AG08396 (cell line): ENCODE measurements at places on chromosomes 6 and 20.
A peak's percentile ranks its signal among the peaks of the same experiment; 100 is the strongest.

GRCh38 chr6:137763886-137764285 lies 103.2 kb upstream of the TNFAIP3 start:
- DNase-seq, result no peak

DNA sequence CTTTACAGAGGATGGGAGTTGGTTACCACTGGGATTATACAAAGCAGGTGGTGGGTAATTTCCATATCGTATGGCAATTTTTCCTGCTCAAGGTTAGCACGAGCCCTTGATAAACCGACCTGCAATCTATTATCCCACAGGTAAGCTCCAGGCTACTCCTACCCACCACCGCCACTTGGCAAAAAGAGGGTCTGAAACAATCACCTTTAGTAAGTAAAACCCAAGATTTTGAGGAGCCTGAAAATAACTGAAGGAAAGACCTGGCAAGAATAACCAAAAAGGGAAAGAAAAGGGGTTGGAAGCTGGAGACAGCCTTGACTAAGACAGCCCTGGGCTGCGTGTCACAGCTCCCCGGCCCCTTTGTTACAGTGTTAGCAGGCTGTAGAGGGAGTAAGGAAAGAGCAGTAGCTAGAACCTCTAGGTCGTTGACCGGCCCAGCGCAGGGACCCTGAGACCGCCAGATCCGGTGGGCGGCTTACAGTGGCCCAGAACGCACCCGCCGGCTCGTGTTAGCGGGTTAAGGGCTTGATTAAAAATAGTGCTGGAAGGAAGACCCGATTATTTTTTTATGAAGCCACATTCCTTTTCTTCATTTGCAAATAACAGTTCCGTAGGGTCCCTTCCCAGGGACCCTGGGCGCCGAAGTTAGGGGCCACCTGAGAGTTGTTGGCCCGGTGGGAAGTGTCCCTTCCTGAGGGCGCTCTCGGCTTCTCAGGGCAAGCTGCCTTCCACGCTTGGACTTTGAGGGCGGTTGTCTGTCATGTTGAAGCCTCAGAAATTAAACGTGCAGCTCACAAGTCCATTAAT lies 30.5 kb downstream of the TFAP2B start:
- no peak for DNase-seq

DNA sequence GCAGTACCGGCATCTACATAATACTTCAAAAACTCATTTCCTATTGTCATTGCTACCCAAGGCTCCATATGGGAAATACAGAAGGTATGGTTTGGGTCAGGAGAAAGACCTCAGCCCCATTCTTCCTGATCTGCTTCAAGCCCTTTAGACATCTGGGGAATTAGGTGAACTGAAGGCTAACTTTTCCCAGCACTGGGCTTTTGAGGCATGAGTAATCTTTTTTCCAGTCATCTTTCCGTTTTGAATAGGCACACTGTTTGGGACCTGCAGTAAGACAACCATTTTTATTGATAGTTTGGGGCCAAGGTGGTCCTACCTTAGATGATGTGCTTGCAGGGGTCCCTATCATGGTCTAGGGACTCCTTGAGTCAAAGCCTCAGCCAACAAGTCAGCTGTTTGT lies 198.4 kb downstream of the HAO1 start:
- no peak for DNase-seq

GRCh38 chr6:121426686-121427085 lies 8.8 kb upstream of the GJA1 start:
- no peak for DNase-seq

- DNase-seq, result no peak
Observed at GRCh38 chr6:134938896-134939295, 11.0 kb downstream of the ALDH8A1 start.

DNA sequence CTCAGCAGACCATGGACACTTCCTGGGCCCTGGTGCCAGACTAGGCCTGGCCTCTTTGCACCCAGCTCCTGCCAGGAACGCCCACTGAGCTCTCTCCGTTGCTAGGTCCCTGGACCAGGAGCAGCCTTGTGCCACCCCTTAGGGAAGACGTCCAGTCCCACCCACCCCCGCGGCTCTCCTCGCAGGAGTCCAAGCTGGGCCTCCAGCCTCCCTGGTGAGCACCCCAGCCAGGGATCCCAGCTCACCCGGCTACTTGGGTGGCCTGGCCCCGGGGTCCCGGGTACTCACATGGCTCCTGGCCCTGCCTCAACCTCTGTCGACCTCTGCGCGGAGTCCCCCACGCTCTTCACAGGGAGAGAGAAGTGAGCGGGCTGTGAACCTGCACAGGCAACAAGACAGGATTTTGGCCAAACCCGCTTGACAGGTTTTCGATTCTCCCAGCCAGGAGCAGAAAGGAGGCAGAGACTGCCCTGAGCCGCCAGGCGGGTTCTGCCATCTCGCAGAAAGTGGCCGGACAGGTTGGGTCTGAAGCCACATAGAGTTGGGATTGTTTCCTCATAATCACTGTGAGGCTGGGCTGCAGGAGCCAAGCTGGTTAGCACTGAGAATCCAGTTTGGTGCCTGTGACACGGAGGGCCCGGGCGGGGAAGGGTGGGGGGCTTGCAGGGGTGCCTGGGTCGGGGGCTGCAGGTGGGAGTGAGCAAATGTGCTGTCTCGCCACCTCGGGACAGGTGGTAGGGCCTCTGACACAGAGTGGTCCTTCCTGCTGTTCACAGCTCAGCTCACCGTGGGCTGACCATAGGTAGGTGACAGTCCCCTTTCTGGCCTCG lies at the start of gene RBBP8NL:
Gene RBBP8NL, minus strand, starts transcription at position 368 of the 830 bp plus-strand sequence. CDS start 7,892 bp downstream, outside the sequence.
- no peak for DNase-seq

DNA sequence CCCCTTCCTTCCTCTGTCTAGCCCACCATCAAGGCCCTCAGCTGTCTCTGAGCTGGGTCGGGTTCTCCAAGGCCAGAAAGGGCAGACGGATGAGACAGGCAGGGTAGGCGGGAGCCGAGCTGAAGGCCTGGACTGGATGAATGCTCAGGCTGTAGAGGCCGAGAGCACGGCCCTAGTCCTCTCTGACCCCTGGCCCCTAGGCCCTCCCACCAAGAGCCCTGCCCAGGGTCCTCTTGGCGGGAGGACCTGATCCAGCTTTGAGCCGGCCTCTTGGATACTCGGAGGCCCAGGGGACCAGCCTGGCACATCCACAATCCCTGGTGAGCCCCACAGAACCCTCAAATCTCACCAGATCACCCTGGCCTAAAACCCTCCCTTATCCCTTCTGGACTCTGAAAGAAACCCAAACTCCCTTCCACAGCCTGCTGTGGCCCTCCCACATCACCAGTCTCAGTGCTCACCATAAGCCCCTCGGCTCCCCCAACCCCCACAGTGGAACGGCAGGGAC lies 8.2 kb downstream of the ADISSP start:
- DNase-seq, result no peak

- no peak for DNase-seq
Observed at GRCh38 chr6:92847988-92848387, 571.4 kb downstream of the EPHA7 start.

DNA sequence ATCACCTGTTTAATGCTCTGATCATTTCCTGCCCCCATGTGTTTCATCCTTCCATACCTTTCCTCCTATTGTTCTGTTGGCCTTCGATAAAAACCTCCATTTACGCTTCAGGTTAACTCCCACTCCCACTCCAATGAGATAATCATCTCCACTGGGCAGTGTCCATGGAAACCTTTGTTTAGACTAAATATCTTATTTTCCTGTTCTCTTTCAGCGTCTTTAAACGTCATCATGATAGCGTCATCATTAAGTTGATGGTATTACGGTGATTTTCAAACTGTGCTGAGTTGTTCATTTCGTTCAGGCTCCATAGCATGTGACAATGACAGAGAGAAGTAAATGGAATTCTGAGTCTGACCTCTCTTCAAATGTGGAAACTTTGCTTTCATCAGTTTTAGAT lies 970.5 kb upstream of the SLC35B3 start:
- no peak for DNase-seq

DNA sequence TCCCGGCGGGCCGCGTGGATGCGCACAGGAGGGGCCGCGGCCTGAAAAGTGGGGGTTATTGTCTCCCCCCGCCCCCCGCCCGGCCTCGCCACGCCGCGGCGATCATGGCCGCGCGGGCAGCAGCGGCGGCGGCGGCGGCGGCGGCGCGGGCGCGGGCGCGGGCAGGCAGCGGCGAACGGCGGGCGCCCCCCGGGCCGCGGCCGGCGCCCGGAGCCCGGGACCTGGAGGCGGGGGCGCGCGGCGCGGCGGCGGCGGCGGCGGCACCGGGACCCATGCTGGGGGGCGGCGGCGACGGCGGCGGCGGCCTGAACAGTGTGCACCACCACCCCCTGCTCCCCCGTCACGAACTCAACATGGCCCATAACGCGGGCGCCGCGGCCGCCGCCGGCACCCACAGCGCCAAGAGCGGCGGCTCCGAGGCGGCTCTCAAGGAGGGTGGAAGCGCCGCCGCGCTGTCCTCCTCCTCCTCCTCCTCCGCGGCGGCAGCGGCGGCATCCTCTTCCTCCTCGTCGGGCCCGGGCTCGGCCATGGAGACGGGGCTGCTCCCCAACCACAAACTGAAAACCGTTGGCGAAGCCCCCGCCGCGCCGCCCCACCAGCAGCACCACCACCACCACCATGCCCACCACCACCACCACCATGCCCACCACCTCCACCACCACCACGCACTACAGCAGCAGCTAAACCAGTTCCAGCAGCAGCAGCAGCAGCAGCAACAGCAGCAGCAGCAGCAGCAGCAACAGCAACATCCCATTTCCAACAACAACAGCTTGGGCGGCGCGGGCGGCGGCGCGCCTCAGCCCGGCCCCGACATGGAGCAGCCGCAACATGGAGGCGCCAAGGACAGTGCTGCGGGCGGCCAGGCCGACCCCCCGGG lies 637 bp downstream of the ARID1B start:
- DNase-seq, result peak; percentile 77

- DNase-seq, result no peak
Observed at GRCh38 chr6:13436399-13437217, 50.8 kb downstream of the GFOD1 start.

GRCh38 chr6:90294614-90294988 lies 2.0 kb downstream of the BACH2 start:
- DNase-seq, result no peak

DNA sequence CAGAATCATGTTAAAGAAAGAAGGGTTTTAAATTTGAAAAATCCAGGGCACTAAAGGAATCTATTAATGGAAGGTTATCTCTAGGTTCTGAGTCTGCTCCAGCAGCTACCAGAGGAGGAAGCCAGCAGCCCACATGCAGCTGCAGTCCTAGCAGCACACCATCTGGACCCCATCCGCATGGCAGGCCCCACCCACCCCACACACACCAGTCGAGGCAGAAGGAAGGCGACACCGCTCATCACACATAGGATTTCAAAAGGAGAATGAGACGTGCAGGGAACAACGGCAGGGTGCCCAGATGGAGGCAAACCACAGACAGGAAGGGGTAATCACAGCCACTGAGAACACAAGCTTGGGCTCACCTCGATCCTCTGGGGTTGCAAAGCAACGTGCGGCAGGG lies 78.9 kb downstream of the GINS1 start:
- DNase-seq, result no peak

- no peak for DNase-seq
Observed at GRCh38 chr6:79617518-79617941, 13.6 kb upstream of the SH3BGRL2 start.

GRCh38 chr6:28977341-28978132 lies 27.6 kb downstream of the ZNF311 start:
- DNase-seq, result no peak

DNA sequence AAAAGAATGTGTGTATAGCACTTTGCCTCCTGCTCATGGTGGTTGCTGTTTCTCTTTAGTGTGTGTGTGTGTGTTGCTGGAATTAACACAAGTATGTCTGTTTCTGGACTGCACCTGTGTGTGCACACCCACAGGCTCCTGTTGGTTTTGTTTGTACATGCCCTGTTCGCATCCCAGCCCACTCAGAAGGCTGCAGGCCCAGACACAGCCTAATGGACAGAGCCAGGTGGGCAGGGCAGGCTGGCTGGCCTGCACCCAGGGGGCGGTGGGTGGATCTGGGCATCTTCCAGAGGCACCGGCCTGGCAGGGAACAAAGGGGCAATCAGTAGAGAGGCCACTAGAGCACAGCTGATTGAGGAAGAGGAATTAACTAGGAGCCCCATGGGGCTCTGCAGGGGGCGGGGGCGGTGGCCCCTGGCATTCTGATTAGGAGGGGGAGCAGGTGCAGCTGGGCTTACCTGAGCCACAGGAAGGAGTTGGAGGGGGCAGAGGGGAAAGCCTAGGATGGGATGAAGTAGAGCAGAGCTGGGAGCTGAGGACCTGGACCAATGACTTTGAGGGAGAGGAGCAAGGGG lies 21.9 kb downstream of the CD40 start:
- DNase-seq, result no peak

DNA sequence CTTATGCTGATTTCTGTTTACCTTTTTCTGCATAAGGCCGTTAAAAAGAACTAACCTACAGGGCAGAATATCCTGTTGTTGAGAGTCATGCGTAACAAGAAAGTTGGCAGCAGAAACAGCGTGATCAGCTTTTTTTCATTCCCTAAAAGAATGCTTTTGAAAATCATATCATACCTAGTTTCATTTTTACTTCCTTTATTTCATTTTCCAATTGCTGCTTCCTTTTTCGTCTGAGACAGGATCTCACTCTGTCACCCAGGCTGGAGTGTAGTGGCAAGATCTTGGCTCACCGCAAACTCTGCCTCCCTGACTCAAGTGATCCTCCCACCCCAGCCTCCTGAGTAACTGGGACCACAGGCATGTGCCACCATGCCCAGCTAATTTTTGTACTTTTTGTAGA lies 4.1 kb downstream of the CALHM6 start:
- DNase-seq, result no peak

DNA sequence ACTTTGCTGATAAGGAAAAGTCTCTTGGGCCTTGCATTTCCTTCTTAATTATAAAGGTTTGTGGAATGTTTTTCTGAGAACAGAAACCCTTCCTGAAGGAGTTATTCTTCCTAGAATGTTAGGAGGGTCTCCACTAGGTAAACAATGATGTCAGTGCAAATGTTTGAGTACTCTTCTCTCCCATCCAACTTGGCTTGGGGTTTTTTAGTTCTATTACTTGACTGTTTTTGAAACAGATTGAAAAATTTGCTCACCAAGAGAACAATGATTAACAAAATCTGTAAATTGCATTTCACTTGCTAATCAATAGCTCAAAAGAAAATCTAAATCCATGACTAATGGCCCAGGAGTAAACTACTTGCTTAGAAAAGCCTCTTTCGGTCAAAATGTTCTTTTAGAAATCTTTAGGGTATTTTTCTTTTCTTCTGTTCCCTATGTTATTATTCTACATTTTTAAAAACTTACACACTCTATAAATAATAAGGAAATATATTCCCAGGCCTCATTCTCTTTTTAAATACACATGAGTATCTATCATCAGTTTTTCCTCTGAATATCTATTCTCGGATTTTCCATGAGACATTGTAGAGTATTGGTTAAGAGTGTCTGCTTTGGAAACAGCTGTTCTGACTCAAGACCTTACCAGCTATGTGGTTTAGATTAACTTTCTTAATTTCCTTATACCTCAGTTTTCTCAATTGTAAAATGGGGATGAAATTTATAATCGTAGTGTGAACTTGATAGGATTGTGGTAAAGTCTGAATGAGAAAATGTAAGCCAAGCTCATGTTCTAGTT lies 234.2 kb upstream of the CITED2 start:
- DNase-seq, result peak; percentile 25

GRCh38 chr20:16388731-16389130 lies 184.5 kb downstream of the KIF16B start:
- DNase-seq, result no peak
